Fibroblast of skin of abdomen (primary cell): ENCODE measurements at places on chromosomes 7 and 10.

DNA sequence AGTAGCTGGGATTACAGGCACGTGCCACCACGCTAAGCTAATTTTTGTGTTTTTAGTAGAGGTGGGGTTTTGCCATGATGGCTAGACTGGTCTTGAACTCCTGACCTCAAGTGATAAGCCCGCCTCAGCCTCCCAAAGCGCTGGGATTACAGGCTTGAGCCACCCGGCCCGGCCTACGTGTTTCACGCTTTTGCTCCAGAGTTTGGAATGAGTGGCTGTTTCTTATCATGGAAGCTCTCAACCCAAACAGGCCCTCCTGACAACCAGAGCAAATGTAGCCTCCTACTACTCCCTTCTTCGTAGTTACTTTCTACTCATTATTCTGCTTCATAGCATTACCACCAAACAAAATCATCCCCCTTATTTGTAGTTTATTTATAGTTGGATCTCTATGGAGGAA is 26.8 kb upstream of the CASD1 start:
- no peak for DNase-seq

- no peak for DNase-seq
These were observed 35.8 kb downstream of the CREB3L2 start for GRCh38 chr7:137965942-137966640.

DNA sequence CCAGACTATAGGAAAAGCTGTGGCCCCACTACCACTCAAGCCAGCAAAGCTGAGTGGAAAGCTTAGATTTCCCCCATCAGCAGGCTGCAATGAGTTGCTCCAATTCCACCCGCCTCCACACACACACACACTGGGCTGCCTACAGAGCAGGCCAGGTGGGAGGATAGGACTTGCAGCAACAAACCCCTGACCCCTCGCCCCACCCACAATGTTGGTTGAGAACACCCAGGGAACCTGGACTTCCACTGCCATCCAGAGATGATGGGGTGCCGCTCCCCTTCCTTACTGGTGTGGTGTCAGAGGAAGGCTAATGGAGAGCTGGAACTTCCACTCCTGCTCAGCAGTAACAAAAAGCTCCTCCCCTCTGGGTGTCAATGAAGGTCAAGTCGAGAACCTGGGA is 16.8 kb upstream of the PLEKHA1 start:
- no peak for DNase-seq

DNA sequence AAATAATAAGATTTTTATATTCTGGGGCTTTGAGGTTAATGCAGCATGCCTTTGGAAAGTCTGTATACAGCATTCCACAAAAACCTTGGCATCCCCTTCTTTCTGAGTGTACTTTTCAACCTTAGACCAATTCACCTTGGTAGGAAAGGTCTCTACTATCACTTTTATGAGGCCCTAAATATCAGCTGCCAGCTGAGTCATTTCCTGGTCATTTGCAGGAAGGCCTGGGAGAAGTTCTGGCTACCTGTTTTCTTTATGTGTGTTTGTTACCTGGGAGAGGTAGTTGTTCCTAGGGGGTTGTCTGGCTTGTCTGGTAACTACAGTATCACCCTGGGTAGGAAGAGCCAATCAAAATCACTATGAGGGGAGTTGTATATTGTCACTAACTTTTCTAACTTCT is 4.1 kb downstream of the SPAM1 start:
- no peak for DNase-seq

- no peak for DNase-seq
These were observed 93.4 kb downstream of the FAM107B start for GRCh38 chr10:14681305-14681704.

GRCh38 chr7:1927937-1928644 is 258.0 kb downstream of the ELFN1 start:
- no peak for DNase-seq

GRCh38 chr10:13750299-13751190 is 163.8 kb downstream of the PRPF18 start:
- DNase-seq: no peak

- DNase-seq: peak; percentile 34
These were observed 133.6 kb downstream of the ZMIZ1 start for GRCh38 chr10:79202188-79203013.

DNA sequence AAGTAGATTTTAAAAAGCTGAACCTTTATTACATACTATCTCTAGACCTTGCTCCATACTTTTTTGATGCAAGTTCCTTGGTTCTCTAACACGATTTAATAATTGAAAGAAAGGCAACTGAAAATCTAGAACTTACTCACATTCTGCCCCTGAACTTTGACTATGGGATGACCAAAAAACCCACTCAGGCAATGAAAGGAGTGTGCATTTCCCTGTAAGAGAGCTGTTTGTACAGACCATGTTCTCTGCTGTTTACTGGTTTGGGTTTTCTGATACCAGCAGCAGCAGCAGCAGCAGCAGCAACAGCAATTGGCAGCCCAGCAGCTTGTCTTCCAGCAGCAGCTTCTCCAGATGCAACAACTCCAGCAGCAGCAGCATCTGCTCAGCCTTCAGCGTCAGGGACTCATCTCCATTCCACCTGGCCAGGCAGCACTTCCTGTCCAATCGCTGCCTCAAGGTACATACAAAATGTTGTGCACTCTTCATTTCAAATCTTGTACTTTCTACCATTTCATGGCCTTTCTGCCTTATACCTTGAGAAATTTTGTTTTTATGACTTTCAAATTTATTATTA is 216.7 kb downstream of the FOXP2 start:
- DNase-seq: no peak

GRCh38 chr10:49174261-49174925 is 13.8 kb downstream of the TMEM273 start:
- DNase-seq: no peak

DNA sequence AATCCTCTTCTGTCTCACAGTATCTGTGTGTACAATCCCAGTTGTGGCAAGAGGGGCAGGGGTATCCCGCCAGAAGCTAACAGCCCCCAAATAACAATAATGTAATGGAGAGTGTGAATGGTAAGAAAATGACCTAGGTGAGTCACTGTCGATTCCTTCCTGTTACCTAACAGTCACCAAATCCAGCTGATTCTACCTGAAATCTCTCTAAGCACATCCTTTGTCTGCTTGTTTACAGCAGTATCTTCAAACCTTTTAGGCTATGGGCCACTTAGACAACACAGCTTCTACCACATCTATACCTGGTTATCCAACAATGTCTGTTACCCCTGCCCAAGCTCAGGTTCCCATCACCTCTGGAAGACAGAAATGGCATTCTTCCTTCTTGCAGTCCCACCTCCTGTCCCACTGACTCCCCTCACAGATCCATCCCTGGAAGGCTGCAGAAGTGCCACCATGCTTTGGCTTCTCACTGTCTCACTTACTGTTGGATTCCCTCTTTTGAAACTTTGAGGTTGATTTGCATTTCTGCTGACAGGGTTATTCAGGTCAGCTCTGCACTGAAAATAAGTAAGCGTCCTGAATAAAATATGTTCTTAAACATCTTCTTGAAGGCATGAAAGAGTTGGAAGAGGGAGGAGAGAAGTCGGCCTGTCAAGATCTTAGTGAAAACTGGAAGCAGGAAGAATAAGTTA is 13.1 kb downstream of the PIP4K2A start:
- no peak for DNase-seq
